ENCODE measurements at places on chromosomes 3 and 15. TPM values are rescaled to one million over a fixed set of nuclear protein-coding genes. Genes with fewer than 3 reads are reported as not detected.

DNA sequence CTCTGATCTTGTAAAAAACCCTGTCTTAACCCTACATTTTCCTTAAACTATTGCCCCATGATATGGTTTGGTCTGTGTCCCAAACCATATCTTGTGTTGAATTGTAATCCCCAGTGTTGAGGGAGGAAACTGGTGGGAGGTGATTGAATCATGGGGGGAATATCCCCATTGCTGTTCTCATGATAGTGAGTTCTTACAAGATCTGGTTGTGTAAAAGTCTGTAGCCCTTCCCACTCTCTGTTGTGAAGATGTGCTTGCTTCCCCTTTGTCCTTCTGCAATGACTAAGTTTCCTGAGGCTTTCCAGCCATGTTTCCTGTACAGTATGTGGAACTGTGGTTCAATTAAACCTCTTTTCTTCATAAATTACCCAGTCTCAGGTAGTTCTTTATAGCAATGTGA, 881.4 kb downstream of the DIPK2A start:
- H3K36me3 ChIP-seq = no peaks in the 10 kb centered on the region
- no peak overlapping the region for H3K27ac ChIP-seq
- H3K4me3 ChIP-seq = no peak overlapping the region
- no peak for DNase-seq

DNA sequence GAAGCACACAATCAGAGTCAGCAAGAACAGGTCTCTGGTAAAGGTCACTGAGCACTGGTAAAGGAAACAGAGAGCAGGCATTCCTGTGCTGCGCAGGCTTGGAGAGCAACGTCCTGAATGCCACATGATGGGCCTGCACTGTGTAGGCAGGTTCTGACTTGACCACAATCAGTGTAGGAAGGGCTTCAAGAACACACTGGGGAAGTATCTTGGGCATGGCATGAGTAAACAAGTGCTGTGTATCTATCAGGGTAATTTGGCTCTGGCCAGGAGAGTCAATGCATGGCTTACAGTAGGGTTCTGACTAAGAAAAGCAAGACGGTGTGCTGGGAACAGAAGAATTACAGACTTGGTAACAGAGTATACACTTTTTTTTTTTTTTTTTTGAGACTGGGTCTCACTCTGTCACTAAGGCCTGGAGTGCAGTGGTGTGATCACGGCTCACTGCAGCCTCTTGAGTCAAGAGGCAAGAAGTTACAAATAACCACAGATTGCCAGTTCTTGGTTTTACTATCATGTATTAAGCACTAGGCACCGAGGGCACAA, 30.6 kb downstream of the TBC1D2B start:
- peak overlapping the region; percentile 7 for H3K4me3 ChIP-seq
- H3K36me3 ChIP-seq = no peaks in the 10 kb centered on the region
- no peaks in the 10 kb centered on the region for H3K27me3 ChIP-seq
- H3K27ac ChIP-seq = peak overlapping the region; percentile 70
- H3K4me1 ChIP-seq = peaks cover 67% of the 10 kb centered on the region

GRCh38 chr3:50658416-50658815, 16.3 kb upstream of the DOCK3 start:
- H3K27me3 ChIP-seq = no peaks in the 10 kb centered on the region
- no peak overlapping the region for H3K27ac ChIP-seq
- H3K4me1 ChIP-seq = no peaks in the 10 kb centered on the region
- DNase-seq = no peak

DNA sequence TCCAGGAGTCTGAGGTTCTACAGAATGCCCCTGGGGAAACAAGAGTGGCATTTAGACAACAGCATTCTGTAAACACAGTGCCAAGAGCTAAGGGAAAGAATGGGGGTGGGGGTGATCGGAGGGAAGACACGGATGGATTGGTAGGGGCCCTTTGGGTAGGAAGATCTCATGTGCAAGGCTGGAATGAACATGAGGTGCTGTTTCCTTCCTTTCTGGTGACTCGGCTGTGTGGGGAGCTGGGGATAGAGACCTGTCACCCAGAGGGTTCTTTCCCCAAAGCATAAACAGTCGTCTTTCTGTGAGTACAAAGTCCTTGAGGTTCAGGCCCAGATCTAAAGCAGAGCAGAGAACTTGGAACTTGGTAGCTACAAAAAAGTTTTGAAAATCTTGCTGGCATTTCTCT, 11.7 kb downstream of the TPM1 start:
- no peak for DNase-seq
- no peaks in the 10 kb centered on the region for H3K36me3 ChIP-seq
- H3K27ac ChIP-seq = no peak overlapping the region
- H3K27me3 ChIP-seq = no peaks in the 10 kb centered on the region
- peaks cover 5% of the 10 kb centered on the region for H3K4me1 ChIP-seq
- H3K4me3 ChIP-seq = no peak overlapping the region

- no peak overlapping the region for H3K4me3 ChIP-seq
- DNase-seq = no peak
- no peaks in the 10 kb centered on the region for H3K4me1 ChIP-seq
- no peak overlapping the region for H3K27ac ChIP-seq
- no peaks in the 10 kb centered on the region for H3K36me3 ChIP-seq
These were observed 15.7 kb downstream of the KCNAB1 start for GRCh38 chr3:156135921-156136638.

SMCO1 gene
- total RNA-seq = not detected

RIOX2 gene
- 32.0 TPM for total RNA-seq

SERPINI2 gene
- total RNA-seq = not detected

MNS1 gene
- total RNA-seq = not detected
